ENCODE measurements at places on chromosomes 7 and 10.

DNA sequence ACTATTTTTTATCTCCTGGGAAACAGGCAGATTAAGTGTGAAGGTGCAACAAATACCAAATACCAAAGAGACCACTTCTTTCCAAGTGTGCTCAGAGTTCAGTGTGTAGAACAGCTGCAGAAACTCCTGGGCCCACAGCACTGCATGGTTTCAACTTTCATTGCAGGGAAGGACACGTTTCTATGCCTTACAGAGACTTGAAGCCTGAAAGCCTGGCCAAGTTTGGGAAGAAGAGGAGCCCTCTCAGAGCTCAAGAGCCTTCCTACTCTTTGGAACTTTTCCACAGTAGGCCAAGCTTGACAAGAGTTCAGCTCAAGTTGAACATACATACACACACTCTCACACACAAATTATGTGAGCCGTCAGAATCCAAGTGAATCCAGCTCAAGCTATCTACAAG is 2.5 kb downstream of the HOXA4 start:
- DNase-seq, result no peak

DNA sequence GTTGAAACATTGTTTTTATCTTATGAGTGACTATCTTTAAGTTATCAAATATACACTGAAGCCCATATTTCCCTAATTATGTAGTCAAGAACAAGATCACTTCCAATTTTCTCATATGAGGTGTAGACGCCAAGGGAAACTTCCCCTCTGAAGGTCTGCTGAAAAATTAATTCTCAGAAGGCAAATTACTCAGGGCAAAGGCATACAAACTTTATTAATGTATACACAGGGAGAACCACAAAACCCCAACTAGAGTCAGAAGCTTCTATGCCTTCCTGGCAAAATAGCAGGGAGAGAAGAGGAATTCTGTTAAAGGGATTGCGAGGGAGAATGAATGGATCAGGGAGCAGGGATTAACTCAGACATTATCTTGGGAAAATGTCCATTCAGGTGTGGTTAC is 83.4 kb downstream of the DOCK4 start:
- DNase-seq, result no peak

- no peak for DNase-seq
Measured at GRCh38 chr10:36236931-36237330, 594.8 kb upstream of the FZD8 start.

- DNase-seq, result peak; percentile 87
Measured at GRCh38 chr7:4681886-4682620, at the start of gene FOXK1. FOXK1 (plus strand) TSS chr7:4682295; CDS start chr7:4682309, 14 bp downstream.

GRCh38 chr10:9625304-9625703 is 1392.4 kb upstream of the CELF2 start:
- DNase-seq, result no peak

- DNase-seq, result no peak
Measured at GRCh38 chr10:110818311-110819256, 53.1 kb upstream of the PDCD4 start.

DNA sequence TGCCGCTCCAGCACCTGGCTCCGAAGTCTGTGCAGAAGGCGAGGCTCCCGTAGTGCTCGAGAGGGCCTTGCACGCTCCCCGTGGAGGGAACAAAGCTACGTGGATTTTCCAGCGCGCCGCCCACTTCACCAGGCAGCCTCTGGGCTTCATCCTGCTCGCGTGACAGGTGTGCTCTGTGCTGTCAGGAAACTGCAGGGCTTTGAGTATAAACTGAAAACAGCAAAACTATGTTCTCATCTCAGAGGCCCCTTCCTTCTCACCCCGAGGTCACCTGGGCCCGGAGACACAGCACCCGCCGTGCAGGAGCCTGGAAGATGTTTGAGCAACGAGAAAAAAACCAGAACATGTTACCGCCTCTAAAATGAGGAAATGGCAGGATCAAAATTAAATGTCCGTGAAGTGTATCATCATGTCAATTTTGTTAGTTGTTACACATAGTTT is 17.6 kb upstream of the GPR146 start:
- DNase-seq, result no peak

DNA sequence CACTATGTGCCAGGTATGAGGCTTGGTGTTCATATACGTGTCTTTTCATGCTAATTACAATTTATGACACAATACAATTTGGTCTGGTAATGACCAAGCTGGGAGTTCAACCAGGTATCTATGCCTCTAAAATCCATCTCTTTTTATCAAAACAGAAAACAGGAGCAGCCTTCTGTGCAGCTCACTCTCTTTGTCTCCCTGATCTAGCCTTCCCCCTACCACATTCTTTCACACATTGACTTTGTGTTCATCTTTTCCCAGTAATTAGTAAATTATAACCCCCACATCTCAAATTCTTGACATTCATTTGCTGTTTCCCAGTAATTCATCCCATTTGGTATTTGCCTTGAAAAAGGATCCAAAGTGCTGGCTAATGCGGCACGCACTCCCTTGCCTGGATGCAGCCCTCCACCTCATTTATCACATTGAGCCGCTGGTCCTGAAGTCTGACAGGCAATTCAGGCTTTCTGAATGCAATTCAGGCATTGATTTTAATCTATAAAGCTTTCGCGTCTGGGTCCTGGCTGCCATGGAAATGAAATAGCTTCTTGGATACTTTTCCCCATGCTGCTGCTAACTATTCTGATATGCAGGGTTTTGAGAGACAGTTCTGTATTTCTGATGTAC is 112.5 kb upstream of the ANKRD1 start:
- DNase-seq, result no peak

GRCh38 chr7:102473271-102473991 is 5.3 kb downstream of the POLR2J start:
- peak; percentile 16 for DNase-seq

DNA sequence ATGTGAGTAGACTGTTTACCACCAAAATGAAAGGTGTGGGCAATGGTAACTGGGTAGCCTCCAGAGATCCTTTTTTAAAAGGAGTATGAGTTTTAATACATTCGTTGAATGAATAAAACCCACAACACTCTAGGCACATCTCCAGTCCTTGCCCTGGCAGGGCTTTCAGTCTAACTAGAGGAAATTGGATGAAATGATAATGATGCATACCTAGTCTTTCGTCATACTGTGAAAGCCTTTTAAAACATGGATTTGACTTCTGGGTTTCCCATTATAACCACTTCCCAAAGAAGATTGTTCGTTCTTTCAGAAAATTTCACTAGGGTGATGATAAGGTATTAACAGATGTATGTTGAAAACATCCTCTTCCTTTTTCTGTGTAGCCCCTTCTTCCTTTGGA is 110.8 kb downstream of the REEP3 start:
- no peak for DNase-seq

GRCh38 chr7:1993776-1994740 is 238.7 kb downstream of the MAD1L1 start:
- no peak for DNase-seq

DNA sequence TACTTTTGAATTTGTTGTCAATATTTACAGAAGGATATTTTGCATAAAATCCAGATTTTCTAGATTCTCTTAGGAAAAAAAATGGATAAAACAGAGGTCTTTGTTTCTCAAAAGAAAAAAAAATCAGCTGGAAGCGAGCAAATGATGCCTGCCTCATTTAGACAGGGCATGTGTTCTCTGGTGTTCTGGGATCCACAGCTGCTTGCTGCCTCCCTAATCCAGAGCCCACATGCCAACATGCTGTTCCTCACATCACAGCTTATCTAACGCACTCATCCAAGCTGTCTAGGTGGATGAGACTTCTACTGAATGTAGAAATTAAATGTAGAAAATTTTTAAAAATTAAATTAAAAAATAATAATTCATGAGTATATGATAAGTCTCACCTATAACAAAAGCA is 630.1 kb downstream of the SORCS1 start:
- no peak for DNase-seq

- DNase-seq, result no peak
Measured at GRCh38 chr7:130954918-130955564, 221.0 kb upstream of the KLF14 start.

GRCh38 chr10:391305-391704 is 256.1 kb downstream of the ZMYND11 start:
- no peak for DNase-seq

Data from Right ventricle myocardium superior (tissue), 1 donor.